ENCODE measurements at places on chromosomes 1 and 21.

- no peak for DNase-seq
Observed at GRCh38 chr1:59769736-59770095, 45.0 kb upstream of the HOOK1 start.

- no peak for DNase-seq
Observed at GRCh38 chr1:230972855-230973271, 5.8 kb downstream of the TTC13 start.

- DNase-seq: no peak
Observed at GRCh38 chr1:56359056-56359455, 220.3 kb downstream of the PLPP3 start.

DNA sequence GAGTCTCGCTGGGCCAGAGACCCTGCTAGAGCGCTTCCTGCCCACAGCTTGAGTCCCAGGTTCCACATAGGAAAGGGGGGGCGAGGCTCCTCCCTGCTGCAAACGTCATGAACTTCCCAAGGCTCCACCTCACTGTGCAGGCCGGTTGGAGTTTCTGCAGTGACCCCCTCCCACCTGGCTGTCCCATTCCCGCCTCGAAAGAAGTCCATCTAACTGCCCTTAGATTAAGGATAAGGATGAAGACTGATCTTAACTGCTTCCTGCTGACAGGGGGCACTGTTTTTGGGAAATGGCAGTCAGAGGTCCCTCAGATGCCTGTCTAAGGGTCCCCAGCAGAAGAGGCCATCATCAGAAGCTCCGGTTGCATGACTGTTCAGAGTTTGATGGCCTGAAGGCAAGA lies 62.7 kb downstream of the STUM start:
- DNase-seq: no peak

DNA sequence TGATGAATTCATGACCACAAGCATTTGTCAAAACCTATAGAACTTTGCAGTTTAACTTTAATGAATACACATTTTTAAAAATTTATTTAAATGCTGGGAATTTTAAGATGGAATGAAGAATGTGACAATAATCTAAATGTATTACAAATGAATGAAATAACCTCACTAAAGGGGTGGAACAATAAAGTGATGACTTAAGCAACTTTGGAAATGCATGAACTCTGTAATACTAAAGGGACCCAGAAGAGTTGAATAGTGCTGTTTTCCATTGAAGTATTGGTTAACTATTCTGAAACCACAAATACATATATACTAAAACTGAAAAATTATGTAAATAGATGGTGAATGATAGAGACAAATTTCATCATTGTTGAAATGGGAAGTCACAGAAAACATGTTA lies 1395.1 kb downstream of the NCAM2 start:
- DNase-seq: no peak

- DNase-seq: no peak
Observed at GRCh38 chr1:60727552-60727951, 354.8 kb upstream of the NFIA start.

- DNase-seq: no peak
Observed at GRCh38 chr21:45972353-45972715, 9.2 kb upstream of the COL6A1 start.

- DNase-seq: no peak
Observed at GRCh38 chr21:39611551-39612190, 1.1 kb upstream of the B3GALT5 start.

Measured in HEK293T (cell line).